Thymus (tissue), 14 donors: ENCODE measurements at places on chromosomes 16 and 17. TPM values are rescaled to one million over a fixed set of nuclear protein-coding genes. Genes with fewer than 3 reads are reported as not detected.

- no peaks in the 10 kb centered on the region for H3K27me3 ChIP-seq
- H3K36me3 ChIP-seq: no peaks in the 10 kb centered on the region
- no peak for DNase-seq
- peaks cover 11% of the 10 kb centered on the region for H3K4me1 ChIP-seq
Measured at GRCh38 chr17:67253384-67253783, 8.4 kb upstream of the HELZ start.

- H3K27ac ChIP-seq: no peak overlapping the region
- no peak for DNase-seq
- no peaks in the 10 kb centered on the region for H3K27me3 ChIP-seq
- H3K4me1 ChIP-seq: peaks cover 6% of the 10 kb centered on the region
- no peak overlapping the region for H3K4me3 ChIP-seq
- H3K36me3 ChIP-seq: no peaks in the 10 kb centered on the region
Measured at GRCh38 chr17:41492771-41493170, 3.1 kb upstream of the KRT36 start.

GRCh38 chr17:76720211-76720610 is 6.2 kb downstream of the JMJD6 start:
- no peaks in the 10 kb centered on the region for H3K27me3 ChIP-seq
- H3K4me3 ChIP-seq: no peak overlapping the region
- peaks cover 78% of the 10 kb centered on the region for H3K36me3 ChIP-seq
- peaks cover 11% of the 10 kb centered on the region for H3K4me1 ChIP-seq
- DNase-seq: no peak

- peaks cover 65% of the 10 kb centered on the region for H3K27me3 ChIP-seq
- H3K27ac ChIP-seq: no peak overlapping the region
- no peak for DNase-seq
- H3K4me3 ChIP-seq: no peak overlapping the region
- H3K36me3 ChIP-seq: no peaks in the 10 kb centered on the region
- H3K4me1 ChIP-seq: no peaks in the 10 kb centered on the region
Measured at GRCh38 chr17:49510720-49511110, 15.6 kb downstream of the NGFR start.

- no peaks in the 10 kb centered on the region for H3K36me3 ChIP-seq
- H3K4me3 ChIP-seq: no peak overlapping the region
- peaks cover 10% of the 10 kb centered on the region for H3K27me3 ChIP-seq
- no peaks in the 10 kb centered on the region for H3K4me1 ChIP-seq
- no peak overlapping the region for H3K27ac ChIP-seq
- DNase-seq: no peak
Measured at GRCh38 chr17:49107211-49107557, 25.4 kb upstream of the B4GALNT2 start.

GRCh38 chr16:11669380-11670146 is 1.3 kb downstream of the SNN start:
- H3K4me1 ChIP-seq: peaks cover 83% of the 10 kb centered on the region
- peak overlapping the region; percentile 32 for H3K27ac ChIP-seq
- peaks cover 8% of the 10 kb centered on the region for H3K36me3 ChIP-seq

- H3K27me3 ChIP-seq: peaks cover 27% of the 10 kb centered on the region
- H3K4me3 ChIP-seq: no peak overlapping the region
- peaks cover 59% of the 10 kb centered on the region for H3K36me3 ChIP-seq
- peaks cover 76% of the 10 kb centered on the region for H3K4me1 ChIP-seq
- peak overlapping the region; percentile 43 for H3K27ac ChIP-seq
- no peak for DNase-seq
Measured at GRCh38 chr16:67541391-67542263, 13.0 kb downstream of the RIPOR1 start.

- peaks cover 9% of the 10 kb centered on the region for H3K4me1 ChIP-seq
Measured at GRCh38 chr17:42034059-42034458, 14.2 kb downstream of the NKIRAS2 start.

GRCh38 chr16:83682116-83682867 is 125.5 kb upstream of the HSBP1 start:
- H3K36me3 ChIP-seq: no peaks in the 10 kb centered on the region
- H3K27ac ChIP-seq: no peak overlapping the region
- H3K27me3 ChIP-seq: no peaks in the 10 kb centered on the region
- no peak for DNase-seq

- peaks cover 31% of the 10 kb centered on the region for H3K4me1 ChIP-seq
- H3K27ac ChIP-seq: no peak overlapping the region
- no peak overlapping the region for H3K4me3 ChIP-seq
Measured at GRCh38 chr16:74726716-74727115, 26.1 kb upstream of the MLKL start.

DNA sequence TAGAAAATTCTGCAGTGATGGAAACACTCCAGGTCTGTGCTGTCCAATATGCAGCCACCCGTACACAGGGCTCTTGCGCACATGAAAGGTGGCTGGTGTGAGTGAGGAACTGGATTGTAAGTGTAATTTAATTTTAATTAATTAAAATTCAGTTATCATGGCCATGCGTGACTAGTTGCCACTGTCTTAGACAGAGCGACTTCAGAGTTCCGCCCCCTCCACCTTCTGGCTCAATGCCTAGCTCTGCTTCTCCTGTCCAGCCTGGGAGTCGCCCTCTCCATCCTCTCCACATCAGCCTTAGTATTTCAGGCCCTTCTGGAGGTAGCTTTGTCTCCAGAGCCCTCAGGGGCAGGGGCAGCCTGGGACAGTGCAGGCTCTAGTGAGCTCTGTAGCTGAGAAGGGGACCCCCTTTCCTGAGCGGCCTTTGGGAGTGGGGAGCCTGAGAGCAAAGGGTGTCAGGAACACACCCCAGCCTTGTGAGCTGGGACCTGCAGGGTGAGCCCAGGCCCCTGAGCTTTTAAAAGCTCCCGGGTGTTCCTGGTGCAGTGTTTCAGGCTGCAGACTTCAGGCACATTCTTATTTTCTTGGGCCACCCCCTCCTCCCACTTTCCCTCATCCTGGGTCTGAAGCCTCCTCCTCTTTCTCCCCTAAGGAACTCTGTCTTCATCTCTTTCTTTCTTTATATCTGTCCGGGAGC is 99.4 kb downstream of the IRF8 start:
- no peak overlapping the region for H3K4me3 ChIP-seq
- no peaks in the 10 kb centered on the region for H3K36me3 ChIP-seq
- no peak overlapping the region for H3K27ac ChIP-seq
- peaks cover 17% of the 10 kb centered on the region for H3K4me1 ChIP-seq
- DNase-seq: no peak

The RHBDL3 gene
- 0.19 TPM for total RNA-seq

The RFWD3 gene
- 29.7 TPM for total RNA-seq

The NPIPA5 gene
- 5.8 TPM for total RNA-seq

The ALDH3A1 gene
- 0.76 TPM for total RNA-seq
